ENCODE measurements at places on chromosomes 2 and 18. TPM values are rescaled to one million over a fixed set of nuclear protein-coding genes. Genes with fewer than 3 reads are reported as not detected.

AQP4 gene
- total RNA-seq: not detected

GRCh38 chr18:62781893-62782292 lies 66.6 kb downstream of the PHLPP1 start:
- no peak for DNase-seq

DNA sequence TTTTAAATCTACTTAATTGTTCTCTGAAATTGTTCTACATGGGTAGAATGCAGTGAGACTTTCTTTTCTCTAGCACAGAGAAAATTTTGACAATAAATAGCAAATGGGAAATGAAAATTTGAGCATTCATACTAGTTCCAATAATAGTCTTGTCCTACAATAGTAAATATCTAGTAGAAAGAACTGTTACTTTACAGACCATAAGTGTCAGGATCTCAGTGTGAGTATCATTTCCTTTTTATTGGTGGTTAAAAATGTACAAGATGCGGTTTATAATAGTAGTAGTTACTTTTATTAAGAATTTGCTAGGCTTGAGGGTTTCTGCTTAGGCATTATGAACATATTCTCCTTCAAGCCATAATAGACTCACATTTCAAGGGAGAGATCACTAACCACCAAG lies 43.2 kb downstream of the KCNE4 start:
- DNase-seq: no peak

DNA sequence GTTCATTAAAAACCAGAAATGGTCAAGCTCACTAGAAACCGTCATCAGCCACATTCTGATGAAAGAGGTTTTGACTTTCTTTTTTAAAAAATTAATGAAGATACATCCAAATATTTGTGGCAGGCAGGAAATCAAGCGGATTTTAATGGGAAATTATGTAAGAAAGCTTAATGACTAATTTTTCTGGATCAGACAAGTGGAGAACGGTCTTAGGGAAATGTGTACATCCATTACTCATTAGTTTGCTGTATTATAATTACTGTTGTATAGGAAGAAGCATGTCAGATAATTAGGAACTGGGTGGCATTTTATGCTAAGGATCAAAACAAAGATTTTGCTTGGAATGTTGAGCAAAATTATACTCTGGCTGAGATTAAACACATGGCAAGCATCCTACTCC lies 39.4 kb downstream of the AGAP1 start:
- DNase-seq: no peak

PAIP2B gene
- 1.8 TPM for total RNA-seq

DNA sequence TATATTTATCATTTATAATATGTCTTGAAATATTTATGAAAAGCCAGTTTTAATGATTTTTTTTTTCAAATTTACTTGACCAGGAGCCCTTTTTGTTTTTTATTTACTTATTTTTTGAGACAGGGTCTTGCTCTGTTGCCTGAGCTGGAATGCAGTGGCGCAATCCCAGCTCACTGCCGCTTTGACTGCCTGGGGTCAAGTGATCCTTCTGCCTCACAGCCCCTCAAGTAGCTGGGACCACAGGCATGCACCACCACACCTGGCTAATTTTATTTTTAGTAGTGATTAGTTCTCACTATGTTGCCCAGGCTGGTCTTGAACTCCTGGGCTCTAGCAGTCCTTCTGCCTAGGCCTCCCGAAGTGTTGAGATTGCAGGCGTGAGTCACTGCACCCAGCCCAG lies 5.7 kb downstream of the EPB41L5 start:
- no peak for DNase-seq

DNA sequence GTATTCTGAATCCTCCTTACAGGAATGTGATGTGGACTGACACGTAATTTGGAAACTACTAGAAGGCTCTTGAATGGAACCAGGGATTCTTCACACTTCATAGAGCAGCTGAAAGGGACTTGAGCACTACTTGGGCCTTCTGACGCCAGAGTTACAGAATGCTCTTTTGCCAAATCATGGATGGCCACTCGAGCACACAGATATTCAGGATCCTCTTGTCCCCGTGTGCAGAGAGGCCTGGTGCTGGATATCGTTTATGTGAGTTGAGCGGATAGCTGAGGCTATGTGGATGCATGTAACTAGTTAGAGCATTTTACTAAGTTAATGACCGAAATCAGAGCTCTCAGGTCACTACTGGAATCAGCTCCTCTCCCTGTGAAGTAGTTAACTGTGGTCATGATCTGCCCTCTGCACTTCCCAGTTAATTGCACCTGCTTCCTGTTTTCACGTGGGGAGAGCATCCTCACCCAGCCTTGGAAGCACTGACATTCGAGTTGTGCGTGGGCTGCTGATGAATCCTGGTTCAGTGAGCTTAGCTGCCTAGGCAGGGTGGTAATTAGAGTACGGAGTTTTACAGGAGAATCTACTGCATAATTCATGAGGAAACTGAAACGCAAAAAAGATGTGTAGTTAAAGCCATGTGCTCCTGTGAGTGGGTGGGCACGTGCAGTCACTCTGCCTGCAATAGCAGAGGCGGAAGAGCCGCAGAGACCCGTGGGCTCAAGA lies 5.2 kb upstream of the TPO start:
- DNase-seq: no peak

DNA sequence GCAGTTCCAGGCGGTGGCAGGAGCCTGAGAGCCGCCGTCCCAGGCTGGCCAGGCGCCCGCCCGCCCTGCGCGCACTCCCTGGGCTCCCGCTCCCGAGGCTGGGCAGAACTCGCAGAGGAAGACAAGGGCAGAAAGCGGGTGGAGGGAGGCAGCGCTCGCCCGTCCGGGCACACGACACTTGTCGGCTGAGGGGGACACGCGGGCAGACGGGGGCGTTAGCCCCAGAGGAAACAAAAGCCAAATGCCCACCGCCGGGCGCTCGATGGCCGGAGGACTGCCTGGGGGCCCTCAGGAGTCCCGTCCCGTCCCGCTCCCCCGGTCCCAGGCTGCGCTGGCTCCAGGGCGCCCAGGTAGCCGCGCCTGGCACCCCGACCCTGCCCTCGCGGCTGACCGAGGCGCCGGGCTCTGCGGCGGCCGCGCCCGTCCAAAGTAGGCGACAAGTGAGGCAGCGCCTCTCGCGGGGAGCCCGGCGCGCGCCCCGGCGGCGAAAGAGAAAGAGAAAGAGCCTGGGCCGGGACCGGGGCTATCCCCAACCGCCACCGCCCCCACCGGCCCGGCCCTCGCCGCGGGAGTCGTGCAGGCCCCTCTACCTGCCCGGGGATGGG lies 491 bp downstream of the L3MBTL4 start:
- no peak for DNase-seq

DNA sequence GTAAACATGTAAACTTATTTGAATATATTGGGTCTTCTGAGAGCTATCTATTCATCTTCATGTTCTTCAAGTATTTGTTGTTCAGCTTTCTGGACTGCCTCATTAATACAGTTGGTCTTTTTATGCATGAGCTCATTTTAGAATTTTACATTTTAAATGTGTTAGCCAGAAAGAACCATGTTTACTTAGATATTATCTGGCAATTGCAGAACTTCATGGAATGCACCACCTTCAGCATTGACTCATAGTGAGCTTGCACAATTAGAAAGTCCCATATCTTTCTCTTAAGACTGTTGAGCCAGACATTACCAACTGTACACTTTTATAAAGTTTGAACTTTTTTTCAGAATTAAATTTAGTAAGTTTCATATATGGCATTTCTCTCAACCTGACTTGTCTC lies 536.7 kb downstream of the RIT2 start:
- peak; percentile 5 for DNase-seq

DNA sequence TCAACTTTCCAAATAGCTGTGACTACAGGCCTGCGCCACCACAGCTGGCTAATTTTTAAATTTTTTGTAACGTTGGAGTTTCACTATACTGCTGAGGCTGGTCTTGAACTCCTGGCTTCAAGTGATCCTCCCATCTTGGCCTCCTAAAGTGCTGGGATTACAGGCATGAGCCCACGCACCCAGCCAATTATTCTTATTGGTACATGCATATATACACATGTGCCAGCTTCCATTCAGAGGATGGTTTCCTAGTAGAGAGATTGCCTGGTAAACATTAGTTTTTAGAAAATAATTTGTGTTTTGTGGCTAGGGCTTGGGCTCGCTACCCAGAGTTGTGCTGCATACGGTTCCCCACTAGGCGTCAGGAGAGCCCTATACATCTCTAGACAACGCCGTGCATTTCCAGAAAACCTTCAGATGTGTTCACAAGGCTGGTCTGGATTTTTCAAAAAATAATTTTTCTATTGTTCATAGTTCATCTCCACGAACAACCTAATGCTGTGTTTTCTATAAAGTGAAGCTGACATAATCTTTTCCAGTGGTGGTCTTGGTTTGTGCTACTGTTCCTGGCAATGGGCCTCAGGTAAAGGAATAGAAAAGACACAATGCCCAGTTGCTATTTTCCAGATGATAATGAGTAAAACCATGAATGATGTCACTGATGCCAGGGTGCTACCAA lies 14.6 kb upstream of the AFG3L2 start:
- peak; percentile 85 for DNase-seq

DNA sequence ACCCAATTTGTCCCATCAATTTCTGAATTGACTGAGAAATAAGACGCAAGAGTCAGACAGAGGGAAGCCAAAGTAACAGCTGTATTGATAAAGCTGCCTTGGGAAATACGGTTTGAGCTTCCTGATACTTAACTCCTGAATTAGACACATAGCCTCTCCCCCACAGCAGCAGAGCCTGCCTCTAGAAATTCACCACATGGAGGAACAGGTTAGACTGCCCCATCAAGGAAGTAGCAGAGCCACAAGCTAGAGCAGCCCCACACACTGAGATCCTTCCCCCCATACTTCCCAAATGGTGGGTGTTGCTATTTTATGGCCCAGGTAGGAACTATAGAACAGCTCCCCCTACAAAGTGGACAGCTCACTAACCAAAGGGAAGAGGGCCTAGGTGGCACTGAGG lies 220.0 kb downstream of the SMAD2 start:
- no peak for DNase-seq

GRCh38 chr2:231039821-231040364 lies 2.6 kb downstream of the C2orf72 start:
- DNase-seq: no peak

DNA sequence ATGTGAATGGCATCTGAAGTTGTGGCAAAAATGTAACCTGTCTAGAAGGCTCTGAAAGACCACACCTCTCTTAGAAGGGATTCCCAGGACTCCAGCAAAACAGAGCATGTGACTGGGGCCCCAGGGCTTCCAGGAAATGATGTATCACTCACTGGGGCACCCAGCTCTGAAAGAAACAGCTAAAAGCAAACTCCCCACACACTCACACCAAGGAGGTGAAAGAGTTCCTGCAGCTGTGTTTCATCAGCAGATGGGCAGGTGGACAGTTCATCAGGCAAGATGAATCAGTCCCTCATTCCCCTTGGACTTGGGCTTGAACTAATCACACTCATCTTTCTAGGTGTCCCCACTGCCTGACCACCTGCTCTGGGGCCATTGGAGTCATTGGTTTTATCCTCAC lies 76.2 kb downstream of the CCBE1 start:
- no peak for DNase-seq
